CD4-positive, alpha-beta T cell (primary cell): ENCODE measurements at places on chromosomes 1 and 21.
A peak's percentile ranks its signal among the peaks of the same experiment; 100 is the strongest.

DNA sequence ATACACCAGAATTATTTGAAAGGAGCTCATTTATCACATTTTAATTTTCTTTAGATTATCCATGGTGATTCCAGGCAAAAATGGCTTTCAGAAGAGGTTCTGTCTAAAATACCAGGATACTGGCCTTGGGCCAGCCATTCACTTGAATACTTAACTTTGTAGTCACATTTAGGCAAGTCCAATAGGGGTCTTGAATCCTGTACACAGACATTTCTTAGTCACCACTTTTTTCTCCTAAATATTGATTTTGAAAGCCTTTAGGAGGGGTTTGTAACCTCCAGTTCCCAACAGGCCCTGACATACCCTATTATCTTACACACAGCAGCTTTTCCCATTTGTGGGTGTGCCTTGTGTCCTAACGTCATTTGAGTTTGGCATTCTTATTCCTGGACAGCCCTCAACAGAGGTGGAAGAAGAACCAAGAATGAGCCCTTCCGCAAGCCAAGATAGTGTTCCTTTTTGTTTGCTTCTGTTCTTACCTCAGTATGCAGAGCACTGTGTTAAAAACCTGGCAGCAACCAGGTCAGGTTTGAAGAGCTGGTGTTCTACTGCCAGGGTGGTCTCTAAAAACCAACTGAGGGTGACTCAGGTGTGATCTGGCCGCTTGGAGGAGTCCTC is 19.5 kb downstream of the MAP3K7CL start:
- no peak for DNase-seq

- DNase-seq, result peak; percentile 5
Observed at GRCh38 chr1:70411360-70411844, 334 bp downstream of the CTH start.

DNA sequence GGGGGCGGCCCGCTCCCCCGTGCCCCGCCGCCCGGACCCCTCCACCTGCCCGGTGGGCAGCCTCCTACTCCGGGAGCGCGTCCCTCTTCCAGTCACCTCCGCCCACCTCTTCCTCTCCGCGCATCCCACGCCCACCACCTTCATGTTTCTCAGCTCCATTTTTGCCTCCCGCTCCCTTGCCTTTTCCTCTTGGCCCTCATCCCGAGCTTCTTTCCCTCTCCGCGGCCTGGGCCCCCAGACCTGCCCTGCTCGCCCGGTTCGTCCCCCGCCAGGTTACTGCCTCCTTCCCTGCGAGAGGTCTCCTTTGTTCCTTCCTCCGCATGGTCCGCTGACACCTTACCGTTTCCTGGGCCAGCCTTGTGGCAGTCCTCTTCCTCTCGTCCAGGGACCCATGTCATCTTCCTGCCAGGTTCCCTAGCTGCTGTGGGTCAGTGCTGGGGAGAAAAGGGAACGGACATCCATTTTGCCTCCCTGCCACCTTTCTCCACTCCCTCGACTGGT is 563 bp downstream of the QSOX1 start:
- DNase-seq, result peak; percentile 6

DNA sequence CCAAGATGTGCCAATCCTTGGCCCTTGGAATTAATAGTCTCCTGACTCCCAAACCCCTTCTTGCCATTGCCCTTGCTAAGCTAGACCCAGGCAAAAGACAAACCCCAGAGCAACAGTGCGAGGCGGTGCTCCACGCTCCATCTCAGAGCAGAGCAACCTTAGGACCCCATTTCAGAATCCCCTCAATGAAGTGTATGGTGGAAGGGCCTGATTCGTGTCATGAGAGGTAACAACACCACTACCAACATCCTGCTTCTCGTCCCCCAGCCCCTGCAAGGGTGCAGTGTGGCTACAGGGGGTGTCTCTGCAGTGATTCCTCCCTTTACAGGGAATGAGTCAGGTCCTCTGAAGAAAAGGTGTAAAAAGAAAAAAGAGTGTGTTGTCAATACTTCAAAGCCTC is 103.9 kb upstream of the IRF2BP2 start:
- no peak for DNase-seq

- DNase-seq, result no peak
Observed at GRCh38 chr1:84721152-84721551, 30.9 kb upstream of the SSX2IP start.

DNA sequence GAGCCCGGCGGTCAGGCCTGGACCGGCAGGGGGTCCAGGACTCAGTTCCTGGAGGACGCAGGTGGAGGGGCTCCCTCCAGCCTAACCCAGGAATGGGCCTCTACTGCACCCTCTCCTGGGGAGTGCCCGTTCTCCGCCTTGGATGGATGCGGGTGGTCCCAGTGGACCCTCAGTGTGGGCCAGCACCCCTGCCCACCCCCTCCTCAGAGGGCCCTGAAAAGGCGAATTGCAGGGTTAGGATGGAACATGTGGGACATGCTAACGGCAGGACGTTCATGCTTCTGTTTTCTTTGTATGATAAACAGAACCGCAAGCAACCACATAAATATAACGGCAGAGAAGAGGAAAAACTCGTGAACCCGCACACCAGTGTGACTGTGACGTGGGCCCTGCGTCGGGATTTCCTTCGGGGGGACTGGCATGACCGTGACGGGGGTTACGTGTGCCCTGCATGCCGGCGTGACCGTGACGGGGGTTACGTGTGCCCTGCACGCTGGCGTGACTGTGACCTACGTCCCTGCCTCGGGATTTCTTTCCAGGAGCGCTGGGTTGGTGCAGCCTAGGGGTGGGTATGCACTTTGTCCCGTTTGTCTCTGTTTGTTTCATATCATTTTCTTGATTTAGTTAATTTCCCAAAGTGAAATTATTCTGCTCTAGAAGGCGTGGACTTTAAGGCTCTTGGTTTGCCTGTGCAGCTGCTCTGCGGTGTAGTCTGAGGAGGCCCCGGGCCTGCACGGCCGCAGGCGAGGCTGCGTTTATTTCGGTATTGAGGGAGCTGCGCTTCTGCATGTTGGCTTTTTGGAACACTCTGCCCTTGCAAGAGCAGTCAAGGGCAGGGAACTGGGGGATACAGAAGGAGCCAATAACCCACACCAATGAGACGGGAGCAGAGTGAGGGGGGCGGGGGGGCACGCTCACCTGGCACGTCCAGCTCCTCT is 3.1 kb downstream of the FTCD start:
- no peak for DNase-seq

DNA sequence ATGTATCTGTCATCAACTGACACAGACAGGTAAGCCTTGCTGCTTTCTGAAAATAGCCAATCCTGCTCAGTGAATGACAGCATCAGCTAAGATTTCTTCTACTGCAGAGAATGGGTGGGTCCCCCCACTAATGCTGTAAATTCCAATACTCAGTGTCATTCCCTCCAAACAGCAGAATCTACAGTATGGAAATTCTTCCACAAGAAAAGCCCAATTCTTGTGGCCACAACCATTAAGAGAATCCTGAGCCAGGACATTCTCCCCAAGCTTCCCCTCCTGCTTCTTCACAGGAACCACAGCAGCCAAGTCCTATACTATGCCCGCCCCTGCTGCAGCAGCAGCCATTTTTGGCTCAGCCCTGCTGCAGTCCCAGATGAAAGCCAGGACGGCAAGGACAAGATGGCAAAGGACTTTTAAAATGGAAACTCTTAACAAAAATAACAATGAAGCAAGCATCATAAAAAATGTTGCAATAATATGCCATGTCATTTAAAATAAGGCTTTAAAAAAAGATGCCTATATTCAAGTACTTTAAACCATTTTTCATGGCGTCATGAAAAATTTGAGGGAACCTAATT is 26.8 kb downstream of the EIF4G3 start:
- no peak for DNase-seq

DNA sequence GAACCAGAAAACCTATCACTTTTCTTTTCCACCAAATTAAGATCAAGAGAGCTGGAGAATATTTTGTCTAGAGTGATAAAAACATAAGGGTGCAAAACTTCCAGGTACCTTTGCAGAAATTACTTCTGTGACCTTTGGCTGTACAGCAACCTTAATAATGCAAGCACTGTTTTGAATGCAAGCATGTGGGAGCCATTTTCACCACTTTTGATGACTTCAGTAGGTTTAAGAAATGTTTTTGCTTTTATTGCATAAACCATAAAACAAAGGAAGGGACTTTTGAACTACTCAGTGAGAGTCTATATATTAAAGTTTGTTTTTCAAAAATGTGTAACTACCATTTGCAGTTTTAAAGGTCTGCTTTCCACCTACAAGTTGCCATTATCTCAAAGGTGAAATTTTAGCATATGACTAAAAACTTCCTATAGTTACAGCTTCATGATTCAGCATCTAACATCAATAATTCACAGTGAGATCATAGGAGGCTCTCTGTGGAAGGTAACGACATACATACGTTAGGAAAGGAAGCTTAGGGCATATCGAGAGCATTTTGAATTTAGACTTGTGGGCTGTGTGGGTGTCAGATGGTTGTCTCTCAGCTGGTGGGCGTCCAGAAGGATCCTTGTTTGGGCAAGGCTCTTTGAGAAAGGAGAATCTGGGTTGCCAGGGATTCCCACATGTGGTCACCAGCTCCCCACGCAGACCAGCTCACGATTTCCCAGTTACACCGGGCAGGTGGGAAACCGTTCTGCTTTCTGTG is 1.1 kb upstream of the GADD45A start:
- DNase-seq, result no peak

DNA sequence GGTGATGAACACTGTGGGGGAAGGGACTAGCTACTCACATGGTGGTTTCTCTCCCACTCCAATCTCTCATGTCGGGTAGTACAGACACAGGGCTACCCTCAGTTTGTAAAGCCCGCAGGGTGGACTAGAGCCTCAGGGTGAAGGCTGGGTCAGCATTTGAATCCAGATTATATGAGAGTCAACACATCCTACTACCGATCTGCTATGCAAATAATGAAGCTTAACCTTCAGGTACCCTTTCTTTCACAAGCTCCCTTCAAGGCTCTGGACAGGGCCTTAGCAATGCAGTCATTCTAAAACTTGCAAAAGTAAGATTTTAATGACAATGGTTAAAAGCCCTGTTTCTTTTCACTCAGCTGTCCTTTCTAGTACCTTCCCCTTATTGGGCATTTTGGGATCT is 5.5 kb upstream of the ZBED6 start:
- DNase-seq, result no peak

- no peak for DNase-seq
Observed at GRCh38 chr21:14964621-14965020, 100.2 kb downstream of the NRIP1 start.

- no peak for DNase-seq
Observed at GRCh38 chr1:231041719-231042261, 1.7 kb upstream of the FAM89A start.

DNA sequence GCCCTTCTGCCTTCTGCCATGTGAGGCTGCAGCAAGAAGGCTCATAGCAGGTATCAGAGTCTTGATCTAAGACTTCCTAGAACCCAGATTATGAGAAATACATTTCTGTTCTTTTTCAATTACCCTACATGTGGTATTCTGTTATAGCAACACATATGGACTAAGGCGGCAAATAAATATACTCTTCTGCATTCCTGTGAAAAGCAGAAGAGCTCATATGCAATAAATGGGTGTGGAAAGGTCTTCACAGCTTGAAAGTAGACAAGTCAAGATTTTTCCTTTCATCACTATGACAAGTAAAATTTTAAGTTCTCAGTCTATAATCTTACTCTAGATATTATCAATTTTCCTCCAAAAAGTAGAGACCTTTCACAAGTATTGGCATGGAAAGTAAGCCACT is 36.6 kb downstream of the TNFSF18 start:
- DNase-seq, result no peak

GRCh38 chr1:12539705-12540579 is 78.1 kb downstream of the DHRS3 start:
- no peak for DNase-seq

GRCh38 chr1:154895798-154896197 is 25.7 kb upstream of the KCNN3 start:
- DNase-seq, result no peak

DNA sequence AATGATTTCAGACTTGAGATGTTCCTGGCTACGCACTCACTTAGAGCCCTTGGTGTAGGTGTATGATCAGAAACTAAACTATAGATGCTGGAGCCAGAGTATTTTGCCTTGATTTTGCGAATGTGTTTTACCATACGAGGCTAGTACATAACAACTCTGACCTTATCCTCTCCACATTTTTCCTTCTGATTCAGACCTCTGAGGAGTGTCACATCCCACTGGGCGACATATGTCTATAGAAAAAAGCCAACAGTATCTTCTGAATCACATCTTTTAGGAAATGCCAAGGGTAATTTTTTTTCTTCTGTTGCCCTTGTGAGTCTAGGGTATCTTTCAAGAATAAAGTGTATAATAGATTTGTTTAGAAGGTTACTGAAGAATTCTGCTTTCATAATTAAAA is 49.6 kb downstream of the AK4 start:
- DNase-seq, result no peak

GRCh38 chr1:93681101-93681988 is at the start of gene BCAR3:
TSS of gene BCAR3 (minus strand) at chr1:93681837. CDS start at chr1:93674930, 6,907 bp downstream.
- DNase-seq, result no peak

DNA sequence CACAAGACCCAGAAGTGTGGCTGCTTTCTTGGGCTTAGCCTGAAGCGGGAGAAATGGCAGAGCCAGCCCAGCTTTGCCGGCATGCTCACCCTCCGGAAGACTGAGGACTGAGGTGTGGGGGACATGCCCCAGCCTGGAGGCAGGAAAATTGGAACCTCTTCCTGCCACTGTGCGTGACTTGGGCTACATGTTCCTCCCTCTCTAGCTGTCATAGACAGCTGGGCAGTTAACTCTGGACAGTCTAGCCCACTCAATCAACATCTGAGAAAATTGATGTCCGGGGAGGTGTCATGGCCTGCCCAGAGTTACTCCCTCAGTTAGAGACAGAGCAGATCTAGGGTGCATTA is 59.7 kb downstream of the UBE2T start:
- DNase-seq, result no peak

GRCh38 chr1:52056937-52057231 is 789 bp downstream of the BTF3L4 start:
- no peak for DNase-seq

GRCh38 chr1:158329733-158330132 is 1.6 kb downstream of the CD1B start:
- no peak for DNase-seq

- DNase-seq, result no peak
Observed at GRCh38 chr1:82367456-82367855, 566.7 kb downstream of the ADGRL2 start.

GRCh38 chr1:192529031-192529755 is 46.4 kb upstream of the RGS1 start:
- DNase-seq, result no peak

DNA sequence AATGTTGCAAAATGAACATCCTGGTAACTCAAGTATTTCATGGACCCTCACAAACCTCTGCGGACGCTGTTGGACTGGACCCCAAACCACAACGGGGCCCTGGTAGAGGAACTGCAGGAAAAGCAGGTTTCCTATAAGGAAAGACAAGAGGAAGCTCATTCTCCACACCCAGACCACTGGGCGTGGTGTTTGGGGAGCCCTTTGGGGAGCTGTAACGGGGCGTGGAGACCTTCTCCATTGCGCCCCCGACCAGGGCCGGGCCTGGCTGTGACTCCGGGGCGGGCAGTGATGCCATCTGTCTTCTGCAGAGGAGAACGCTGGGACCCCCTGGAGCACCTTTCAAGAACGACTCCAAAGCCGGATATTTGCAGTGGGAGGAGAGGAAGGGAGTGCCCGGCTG is 30.0 kb upstream of the AGPAT3 start:
- DNase-seq, result no peak
